Epithelial cell of alveolus of lung (primary cell): ENCODE measurements at places on chromosomes 5 and 9. TPM values are rescaled to one million over a fixed set of nuclear protein-coding genes. Genes with fewer than 3 reads are reported as not detected.

The SMC5 gene
- 14.5 and 16.8 TPM in 2 replicates for total RNA-seq

The LRRC70 gene
- total RNA-seq, result 0.24 and 0.26 TPM in 2 replicates

The NUDCD2 gene
- total RNA-seq, result 5.2 and 6.9 TPM in 2 replicates

The FOXD4L6 gene
- 1.4 TPM in 1 of 2 replicates, not detected in the other for total RNA-seq

The TSSK1B gene
- 0.26 and 0.48 TPM in 2 replicates for total RNA-seq

The SPACA9 gene
- total RNA-seq, result 3.2 and 14.8 TPM in 2 replicates

The EGR1 gene
- 48.0 and 66.9 TPM in 2 replicates for total RNA-seq

The NOP16 gene
- total RNA-seq, result 7.4 and 14.0 TPM in 2 replicates

The HTR4 gene
- total RNA-seq, result not detected in 2 replicates

The PCDHGA8 gene
- total RNA-seq, result 0.65 and 1.2 TPM in 2 replicates
